ENCODE measurements at places on chromosomes 5 and 9.
A peak's percentile ranks its signal among the peaks of the same experiment; 100 is the strongest.

DNA sequence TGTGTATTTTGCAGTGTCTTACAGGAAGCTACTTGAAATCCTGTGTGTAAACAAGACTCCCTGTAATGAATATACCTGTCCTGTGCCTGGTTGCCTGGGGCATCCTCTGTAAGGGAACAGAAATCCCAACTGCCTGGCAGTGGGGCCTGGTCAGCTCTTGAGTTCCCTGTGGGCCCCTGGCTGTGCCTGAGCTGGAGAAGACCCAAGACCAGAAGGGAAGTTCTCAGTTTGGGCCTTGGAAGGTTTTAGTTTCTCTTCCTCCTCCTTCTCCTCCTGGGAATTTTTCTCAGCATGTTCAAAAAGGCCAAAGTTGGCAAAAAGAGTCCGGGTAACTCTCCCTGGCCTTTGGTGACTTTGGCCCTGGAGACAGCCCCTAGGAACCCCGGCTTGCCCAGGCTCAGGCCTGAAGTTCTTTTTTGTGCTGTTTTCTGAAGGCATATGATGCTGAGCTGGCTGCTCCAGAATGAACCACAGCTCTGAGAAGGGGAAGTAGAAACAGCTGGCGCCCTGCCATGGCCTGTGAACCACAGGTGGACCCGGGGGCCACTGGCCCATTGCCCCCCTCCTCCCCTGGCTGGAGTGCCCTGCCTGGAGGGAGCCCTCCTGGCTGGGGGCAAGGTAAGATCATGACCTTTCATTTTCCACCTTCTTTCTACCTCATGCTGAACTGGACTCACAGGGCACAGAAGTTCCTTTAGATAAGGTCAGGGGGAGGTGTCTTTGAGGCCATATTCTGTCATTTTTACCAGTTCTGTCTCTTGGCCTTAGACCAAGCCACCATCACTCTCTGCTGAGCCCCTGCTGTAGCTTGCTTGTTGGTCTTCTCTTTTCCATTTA lies 5.8 kb downstream of the TMEM268 start:
- DNase-seq = no peak

- no peak for DNase-seq
Observed at GRCh38 chr5:154653764-154654485, 101.3 kb upstream of the LARP1 start.

DNA sequence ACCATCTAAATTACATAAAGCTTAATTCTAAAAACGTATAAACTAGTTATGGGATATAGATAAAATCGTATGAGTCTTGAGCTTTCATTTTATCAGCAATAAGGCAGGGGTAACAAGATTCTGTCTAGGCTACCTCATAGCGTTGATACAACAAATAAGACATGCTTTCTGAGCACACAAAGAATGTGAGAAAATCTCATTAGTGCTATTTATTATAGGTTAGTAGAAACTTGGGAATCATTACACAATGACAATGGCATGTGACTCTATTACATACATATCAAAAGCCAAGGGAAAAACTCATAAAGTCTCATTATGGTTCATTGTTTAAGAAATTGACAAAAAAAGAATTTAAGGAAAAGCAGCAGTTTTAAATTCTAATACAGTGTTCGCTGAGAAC lies 448.6 kb downstream of the PLK2 start:
- DNase-seq = no peak

DNA sequence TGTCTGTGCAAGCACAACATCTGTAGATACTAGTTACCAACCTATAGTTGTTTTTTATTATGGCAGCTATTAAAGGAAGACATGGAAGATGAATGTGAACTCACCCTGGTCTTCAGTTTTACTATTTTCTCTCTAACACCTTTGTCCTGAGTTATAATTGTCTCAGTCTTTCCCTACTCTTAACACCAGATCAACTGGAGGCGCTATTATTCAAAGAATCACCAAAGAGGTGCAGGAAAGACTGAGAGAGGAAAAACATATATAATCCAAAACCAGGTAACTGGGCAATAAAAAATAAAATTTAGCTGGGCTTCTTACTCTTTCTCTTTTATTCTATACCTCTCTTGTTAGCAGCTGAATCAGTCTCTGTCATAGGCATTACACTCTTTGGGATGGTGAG lies 134.2 kb upstream of the C6 start:
- DNase-seq = no peak

- peak; percentile 91 for DNase-seq
Observed at GRCh38 chr5:33843579-33843978, 48.2 kb downstream of the ADAMTS12 start.

- no peak for DNase-seq
Observed at GRCh38 chr5:27015758-27016157, 22.6 kb downstream of the CDH9 start.

GRCh38 chr9:13606586-13606985 lies 327.1 kb upstream of the MPDZ start:
- DNase-seq = no peak

GRCh38 chr5:10627160-10627701 lies 63.4 kb downstream of the ANKRD33B start:
- DNase-seq = no peak

GRCh38 chr9:21968331-21969010 lies 25.7 kb downstream of the CDKN2A start:
- no peak for DNase-seq

DNA sequence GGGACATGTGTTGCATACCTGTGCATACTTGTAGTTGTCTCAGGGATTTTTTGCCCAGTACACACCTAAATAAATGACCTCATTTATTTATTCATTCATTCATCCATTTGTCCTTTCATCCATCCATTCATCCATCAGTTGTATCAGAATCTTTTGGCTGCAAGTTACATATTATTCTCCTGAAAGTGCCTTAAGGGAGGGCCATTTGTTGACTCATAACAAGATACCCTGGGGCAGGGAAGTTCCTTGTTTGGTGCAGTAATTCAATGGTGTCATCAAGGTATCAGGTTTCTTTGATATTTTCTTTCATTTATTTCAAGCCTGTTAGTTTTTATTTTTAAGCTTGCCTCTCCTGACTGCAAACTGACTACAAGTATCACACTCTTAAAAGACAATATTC lies 597.9 kb upstream of the TLE4 start:
- peak; percentile 16 for DNase-seq

- no peak for DNase-seq
Observed at GRCh38 chr5:172167895-172168294, 20.1 kb downstream of the STK10 start.

DNA sequence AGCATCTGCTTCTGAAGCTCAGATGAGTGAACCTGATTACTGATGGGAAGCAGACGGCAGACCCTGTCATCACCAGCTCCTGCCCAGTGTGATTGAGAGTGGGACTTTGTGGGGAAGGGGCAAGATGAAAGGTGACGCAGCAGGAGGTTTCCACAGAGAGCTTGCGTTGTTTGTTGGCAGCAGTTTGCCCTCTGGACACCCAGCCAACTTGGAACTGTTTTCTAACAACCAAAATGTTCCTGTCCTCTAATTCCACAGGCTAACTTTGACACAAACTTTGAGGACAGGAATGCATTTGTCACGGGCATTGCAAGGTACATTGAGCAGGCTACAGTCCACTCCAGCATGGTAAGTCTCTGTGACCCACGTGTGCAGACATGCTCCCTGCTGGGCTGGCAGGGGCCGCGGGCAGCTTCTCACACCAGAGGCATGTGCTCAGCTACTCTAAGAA lies 20.9 kb downstream of the CYFIP2 start:
- no peak for DNase-seq

GRCh38 chr9:133609311-133610098 lies at the start of gene FAM163B:
Gene FAM163B, minus strand, starts transcription at chr9:133609389. Its CDS starts 29,166 bp downstream, at chr9:133580223.
- no peak for DNase-seq

DNA sequence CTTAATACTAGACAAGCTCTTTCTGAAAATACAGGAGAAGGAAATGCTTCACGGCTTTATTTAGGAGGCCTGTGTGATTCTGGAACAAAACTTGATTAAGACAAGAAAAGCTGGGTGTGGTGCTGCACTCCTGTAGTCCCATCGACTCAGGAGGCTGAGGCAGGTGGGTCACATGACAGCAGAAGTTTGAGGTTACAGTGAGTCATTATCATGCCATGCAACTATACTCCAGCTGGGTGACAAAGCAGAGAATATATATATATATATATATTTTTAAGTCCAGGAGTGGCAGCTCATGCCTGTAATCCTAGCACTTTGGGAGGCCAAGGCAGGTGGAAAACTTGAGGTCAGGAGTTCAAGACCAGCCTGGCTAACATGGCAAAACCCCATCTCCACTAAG lies 33.1 kb upstream of the SPIN1 start:
- peak; percentile 11 for DNase-seq

- DNase-seq = no peak
Observed at GRCh38 chr9:98660541-98660940, 48.2 kb downstream of the GABBR2 start.

DNA sequence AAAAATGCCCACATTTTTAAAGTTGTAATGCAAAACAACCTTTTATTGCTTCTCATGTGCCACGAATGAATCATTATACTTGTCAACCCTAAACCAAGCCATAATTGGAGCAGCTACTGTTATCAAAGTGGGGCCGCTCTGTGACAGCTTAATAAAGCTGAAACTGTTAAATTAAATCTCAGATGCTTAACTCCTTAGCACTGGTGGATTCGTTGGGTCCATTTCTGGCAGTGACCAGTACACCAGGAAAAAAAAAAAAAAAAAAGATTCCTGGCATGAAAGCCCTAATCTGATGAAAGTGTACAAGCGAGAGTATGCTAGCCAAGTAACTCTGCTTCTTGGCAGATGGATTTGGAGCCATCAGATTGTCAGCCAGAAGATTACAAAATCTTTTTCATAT lies 164.8 kb downstream of the ZSWIM6 start:
- no peak for DNase-seq

DNA sequence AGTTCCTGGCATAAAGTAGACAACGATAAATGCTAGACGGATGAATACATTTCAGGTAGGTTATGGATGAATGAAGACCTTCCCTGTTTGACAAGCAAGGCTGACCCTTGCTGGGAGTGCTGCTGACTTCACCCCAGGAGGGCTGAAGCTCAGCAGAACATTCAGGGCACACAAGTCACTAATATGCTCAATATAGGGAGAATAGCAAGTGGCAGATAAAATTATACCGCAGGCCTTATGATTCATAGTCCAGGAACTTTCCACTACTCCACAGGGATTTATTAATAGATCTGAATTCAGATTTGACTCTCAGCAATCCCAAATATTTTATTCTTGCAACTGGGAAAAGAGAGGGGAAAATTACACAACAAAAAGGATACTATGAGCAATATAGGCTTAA lies 38.2 kb upstream of the GRAMD2B start:
- peak; percentile 73 for DNase-seq

- no peak for DNase-seq
Observed at GRCh38 chr5:3393920-3394597, 201.6 kb upstream of the IRX1 start.

- DNase-seq = no peak
Observed at GRCh38 chr5:26645659-26646058, 392.7 kb downstream of the CDH9 start.

DNA sequence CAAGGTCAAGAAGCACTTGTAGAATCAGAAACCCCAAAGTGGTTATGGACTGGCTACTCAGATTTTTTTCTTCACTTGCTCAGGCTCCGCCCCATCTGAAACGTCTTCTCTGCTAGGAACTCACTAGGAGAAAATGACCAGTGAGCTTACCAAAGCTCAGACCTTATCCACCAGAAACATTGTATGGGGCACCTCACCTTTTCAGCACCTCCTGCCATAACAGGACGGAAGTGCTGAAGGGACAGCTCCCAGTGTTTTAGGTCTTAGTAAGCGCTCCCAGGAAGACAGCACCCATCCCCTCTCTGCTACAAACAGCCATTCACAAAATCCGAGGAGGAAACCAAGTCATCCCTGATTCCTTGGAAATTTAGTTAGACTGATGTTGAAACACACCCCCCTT lies 1.2 kb upstream of the GABRA1 start:
- DNase-seq = no peak

DNA sequence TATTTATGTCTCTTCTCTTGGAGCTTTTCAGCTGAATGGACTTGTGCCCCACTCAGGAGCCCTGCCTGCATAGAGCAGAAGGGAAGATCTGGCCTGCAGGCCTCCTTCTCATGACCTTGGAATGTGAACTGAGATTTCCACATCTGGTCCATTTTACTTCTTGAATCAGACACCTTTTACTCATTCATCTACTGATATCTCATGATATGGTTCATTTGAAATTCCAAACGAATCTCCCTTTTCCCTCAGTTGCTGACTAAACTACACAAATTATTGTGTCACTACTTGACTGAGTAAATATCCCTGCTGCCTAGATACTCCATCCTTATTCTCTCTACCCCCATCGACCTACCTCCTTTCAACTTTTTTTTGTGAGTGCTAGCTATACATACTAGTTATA lies 138.7 kb downstream of the PLCXD3 start:
- peak; percentile 86 for DNase-seq

DNA sequence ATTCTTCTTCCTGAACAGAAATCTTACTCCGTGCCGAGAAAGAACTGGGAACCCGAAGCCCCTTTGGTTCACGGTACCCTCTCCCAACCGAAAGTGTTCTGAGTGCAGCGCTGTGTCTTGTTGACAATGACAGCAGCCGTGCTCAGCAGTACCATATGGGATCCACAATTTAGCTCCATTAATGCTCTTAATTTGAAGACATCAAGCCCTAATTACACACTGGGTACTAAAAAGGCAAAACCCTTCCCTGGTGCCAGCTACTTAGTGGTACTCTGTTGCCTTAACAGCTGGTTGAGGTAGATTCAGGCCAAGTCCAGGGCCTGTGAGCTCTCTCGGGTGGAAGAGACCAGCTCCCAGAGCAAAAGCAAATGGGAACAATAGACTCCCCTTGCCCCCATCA lies 24.5 kb downstream of the DDX31 start:
- no peak for DNase-seq

- no peak for DNase-seq
Observed at GRCh38 chr5:113223831-113224604, 210.8 kb downstream of the TSSK1B start.

DNA sequence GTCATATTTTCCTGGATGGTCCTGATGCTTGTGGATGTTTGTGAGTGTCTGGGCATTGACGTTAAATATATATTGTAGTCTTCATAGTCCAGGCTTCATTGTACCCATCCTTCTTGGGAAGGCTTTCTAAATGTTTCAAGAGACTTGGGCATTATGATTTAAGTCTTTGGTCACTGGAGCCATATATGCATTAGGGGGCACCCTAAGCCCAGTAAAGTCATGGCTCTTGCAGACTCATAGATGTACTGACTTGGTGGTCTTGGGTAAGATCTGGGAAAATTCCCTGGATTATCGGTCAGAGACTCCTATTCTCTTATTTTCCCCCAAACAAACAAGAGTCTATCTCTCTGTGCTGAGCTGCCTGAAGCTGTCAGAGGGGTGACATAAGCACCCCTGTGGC lies 271.1 kb downstream of the TRIM36 start:
- no peak for DNase-seq

DNA sequence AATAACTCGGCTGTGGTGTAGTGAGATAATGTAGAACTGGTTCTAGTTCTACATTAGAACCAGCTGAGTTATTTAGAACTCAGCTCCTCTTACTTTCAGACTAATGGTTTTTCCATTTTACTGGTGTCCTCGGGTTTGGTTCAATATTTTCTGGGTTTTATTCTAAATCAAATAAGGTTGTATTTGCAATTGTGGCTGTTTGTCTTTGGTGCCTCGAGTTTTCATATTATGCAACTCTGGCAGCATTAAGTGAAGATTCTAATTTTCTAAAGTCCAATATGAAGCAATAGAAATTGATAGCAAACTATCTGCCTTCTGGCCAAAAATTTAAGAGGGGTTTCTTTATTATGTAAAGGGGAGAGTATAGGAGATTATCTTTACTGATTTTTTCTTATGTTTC lies 19.0 kb downstream of the C6 start:
- DNase-seq = no peak
